ENCODE measurements at places on chromosomes 4 and X.

GRCh38 chrX:15675490-15675921 lies 10.9 kb upstream of the CLTRN start:
- no peak for DNase-seq

DNA sequence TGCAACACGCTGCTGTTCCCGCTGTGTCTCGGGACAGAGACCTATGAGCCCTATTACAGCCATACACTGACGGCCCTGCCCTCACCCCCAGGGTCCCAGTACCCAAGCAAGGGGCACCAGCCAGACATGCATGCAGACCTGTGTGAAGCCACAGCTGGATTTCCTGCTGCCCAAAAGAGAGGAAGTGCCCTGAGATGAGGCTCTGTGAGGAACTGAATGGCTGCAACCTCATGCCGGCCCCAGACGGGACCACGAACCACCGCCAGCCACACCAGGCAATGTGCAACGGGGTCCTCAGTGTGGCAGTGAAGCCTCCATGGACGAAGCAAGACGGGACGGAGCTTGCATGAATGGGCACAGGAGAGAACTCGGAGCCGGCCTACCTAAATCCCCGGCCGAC lies 21.1 kb downstream of the CTBP1 start:
- no peak for DNase-seq

GRCh38 chr4:68183417-68183816 lies 53.7 kb upstream of the TMPRSS11F start:
- DNase-seq = no peak

DNA sequence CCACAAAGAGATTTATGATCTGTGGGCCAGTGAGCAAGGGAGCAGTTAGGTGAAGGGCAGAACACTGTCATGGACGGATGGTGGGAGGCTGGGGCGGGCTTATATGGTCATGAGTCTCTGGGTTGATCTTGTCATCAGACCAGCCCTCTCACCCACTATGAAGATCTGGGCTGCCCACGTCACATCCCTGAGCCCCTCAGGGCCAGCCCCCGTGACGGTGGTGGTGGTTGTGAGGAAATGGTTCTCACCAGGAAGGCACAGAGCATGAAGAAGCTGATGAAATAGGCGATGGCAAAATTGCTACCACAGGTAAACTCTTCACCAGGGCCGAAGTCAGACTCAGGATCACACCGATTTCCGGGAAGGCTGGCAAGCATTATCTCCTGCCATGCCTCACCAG lies 11.1 kb upstream of the SYP start:
- DNase-seq = no peak

Data from KBM-7 (cell line).